Posterior cingulate gyrus (tissue), 11 donors: ENCODE measurements at places on chromosomes 11 and 22.

DNA sequence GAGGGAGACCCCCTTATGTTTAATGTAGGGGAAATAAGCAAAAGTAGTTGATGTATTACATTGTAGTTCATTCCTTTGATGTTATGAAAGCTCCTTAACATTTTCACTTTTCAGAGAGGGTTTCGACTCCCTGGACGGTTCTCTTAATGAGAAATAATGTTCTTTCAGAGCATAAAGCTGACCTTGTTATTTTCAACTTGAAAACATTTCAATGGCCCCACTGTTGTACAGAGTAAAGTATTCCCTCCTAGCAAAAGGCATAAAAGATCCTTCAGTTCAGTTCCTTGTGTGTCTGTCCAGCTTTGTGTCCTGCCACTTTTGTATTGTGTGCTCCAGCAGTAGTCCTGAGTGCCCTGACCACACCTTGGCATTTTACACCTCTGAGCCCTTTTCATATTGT lies 63.9 kb downstream of the UVRAG start:
- no peak for DNase-seq

DNA sequence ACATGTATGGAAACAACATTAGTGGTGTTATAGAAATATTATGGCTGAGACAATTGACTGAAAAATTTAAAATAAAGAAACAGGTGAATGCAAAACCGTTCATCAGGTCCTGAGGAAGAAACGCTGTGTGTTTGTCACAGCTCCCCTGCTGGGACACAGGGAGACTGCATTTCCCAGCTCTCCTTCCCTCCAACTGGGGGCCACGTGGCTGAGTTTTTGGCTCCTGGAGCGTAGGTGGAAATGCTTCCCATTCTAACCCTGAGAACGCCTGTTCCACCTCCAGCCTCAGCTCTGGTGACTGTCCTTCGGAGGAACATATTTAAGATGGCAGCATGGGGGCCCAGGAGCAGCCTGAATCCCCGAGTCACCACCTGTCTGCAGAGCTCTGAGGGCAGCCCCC lies 398.6 kb downstream of the BRD1 start:
- DNase-seq = peak; percentile 0

- DNase-seq = peak; percentile 34
Measured at GRCh38 chr11:57527056-57527631, 3.4 kb downstream of the TIMM10 start.

DNA sequence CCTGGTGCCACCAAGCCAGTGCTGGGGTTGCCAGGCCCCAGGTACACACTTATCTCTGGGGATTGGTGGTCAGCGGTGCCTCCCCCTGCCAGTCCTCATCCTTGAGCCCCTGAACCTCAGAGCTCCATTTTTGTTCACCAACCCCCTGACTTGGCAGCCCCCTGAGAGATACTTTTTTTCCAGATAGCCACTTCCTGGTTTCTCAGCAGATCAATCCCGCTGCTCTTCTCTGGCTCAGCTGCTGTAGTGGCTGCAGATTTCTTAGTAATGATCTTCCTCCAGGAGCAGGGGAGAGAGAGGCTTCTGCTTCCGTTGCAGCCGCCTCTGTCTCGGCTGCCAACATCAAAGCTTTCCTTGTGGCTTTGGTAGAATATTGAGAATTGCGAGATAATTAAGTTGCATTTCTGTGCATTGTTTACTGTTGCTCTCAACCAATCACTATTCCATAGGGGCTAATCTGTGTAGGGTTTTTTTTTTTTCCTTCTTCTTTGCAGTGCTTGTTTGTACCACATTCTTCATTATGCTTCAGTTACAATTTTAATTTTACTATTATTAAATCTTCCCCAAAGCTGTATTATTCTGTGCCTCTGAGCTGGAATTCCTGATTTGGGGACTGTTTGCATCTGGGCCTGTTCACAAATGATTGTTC lies 92.1 kb downstream of the PKNOX2 start:
- DNase-seq = peak; percentile 58

DNA sequence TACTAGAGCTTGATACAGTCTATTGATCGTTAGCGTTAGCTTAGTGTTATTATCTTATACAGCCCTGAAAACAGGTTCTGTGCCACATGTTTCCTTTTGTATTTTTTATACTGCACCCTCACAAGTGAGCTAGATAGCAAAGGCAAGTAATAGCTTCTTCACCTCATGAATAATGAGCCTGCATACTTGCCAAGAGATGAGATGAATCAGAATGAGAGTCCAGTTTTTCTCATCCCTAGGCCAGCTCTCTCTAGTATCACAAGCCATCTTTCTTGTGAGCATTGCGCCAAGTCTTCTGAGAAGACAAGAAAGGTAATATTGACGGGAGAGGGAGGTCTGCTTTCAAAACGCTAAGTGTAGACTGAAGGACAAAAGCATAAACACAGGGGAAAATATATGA lies 8.7 kb upstream of the CARD18 start:
- no peak for DNase-seq

DNA sequence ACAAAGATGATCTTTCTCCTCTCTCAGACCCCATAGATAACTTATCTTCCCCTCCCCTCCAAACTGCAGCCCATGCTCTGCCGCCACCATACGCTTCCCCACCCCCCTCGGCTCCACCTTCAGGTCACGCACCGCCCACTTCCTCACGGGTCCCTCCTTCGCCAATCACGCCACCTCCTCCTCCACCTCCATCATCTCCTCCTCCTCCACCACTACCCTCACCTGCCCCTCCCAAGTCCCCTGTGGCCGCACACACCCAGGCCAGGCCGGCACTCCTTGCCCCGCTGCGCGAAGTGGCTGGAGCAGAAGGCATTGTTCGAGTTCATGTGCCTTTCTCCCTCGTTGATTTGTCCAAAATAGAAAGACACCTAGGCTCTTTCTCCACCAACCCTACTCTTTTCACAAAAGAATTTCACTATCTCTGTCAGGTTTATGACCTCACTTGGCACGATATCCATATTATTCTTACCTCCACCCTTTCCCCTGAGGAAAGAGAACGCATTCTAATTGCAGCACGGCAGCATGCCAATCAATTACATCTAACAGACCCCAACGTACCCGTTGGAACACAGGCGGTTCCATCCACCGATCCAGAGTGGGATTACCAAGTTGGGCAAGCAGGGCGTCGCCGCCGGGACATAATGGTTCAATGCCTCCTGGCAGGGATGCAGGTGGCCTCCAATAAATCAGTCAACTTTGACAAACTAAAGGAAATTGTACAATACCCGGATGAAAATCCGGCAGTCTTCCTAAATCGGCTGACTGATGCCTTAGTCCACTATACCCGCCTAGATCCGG lies 12.3 kb upstream of the OR56A3 start:
- no peak for DNase-seq

DNA sequence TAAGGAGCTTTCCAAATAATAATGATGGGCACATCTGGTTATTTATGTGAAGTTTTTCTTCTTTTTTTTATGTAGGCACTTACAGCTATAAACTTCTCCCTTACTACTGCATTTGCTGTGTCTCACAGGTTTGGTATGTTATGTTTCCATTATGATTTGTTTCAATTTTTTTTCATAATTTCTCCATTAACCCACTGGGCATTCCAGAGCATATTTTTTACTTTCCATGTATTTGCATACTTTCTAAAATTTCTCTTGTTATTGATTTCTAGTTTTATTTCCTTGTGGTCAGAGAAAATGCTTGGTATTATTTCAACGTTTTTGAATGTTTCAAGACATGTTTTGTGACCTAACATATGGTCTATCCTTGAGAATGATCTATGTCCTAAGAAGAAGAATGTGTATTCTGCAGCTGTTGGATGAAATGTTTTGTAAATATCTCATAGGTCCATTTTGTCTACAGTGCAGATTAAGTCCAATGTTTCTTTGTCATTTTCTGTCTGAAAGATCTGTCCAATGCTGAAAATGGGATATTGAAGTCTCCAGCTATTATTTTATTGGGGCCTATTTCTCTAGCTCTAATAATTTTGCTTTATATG lies 362.1 kb downstream of the DDX10 start:
- no peak for DNase-seq

DNA sequence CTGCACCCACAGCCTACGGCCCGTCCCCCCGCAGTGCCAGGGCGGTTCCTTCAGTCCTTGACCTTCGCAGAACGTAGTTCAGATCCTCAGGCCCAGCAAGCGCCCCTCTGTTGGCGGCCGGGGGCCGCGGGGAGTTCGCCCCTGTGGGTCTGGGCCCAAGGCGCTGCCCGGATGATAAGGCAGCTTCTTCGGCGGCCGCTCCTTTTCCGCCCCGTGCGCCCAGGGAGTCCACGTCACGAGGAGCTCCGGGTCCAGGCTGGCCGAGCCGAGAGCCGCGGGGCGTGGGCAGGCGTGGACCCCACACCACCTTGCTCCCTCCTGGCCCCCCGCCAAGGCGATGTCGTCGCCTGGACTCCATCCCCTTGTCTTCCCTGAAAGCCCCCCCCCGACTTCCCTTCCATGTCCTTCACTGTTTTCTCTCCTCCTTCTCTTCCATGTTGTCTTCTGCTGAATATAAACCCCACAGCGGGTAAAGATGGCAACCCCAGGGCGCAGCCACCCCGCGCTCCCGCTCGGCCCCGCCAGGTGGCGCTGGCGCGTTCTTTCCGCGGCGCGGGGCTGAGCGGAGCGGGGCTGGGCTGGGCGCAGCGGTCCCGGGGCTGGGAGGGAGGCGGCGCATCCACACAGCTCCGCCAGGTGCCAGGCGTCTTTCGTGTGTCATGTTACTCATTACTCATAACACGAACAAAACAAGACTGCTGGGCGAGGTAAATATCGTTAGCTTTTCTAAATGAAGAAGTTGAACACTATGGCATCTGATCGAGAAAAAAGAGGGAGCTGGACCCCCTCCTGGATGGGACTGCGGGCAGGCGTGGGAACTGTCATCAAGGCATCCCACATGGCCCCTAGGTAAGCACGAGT lies 321.0 kb downstream of the NTM start:
- no peak for DNase-seq

DNA sequence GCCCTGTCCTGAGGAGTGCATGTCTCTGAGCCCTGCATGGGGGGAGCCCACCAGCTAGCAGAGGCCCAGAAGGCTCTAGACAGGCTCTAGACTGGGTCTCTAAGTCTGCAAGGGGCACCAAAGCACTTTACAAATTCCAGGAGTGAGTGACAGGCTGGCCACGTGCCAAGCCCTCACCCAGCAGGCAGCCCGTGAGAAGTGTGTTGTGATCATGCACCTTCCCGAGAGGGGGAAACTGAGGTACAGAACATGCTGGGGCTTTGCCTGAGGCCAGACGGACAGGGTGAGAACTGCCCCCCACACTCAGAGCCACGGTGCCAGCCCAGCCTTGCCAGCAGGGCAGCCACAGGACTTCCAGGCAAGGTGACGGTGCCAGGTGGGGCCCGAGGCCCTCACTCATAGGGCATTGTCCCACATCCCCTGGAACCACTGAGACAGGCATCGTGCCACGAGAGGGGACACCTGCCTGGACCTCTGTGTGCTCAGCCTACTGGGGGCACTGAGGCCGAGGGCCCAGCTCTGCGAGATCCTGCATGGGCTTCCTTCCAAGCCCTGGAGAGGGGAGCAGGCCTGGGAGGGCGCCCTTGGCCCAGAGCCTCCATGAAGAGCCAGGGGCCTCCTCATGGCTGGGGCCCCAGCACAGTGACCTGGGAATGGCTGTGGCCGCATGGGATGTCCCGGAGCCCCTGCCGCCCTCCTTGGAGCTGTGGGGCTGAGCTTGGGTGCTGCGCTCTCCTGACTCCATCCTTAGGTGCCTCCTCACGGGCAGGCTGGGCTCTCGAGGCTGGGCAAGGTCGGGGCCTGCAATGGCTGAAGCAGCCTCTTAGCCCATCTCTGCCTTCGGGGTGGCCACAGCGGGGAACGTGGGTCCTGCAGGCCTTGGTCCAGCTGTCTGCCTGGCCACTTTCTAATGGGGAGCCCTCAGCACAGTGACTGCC lies 121.5 kb downstream of the KCNQ1OT1 start:
- DNase-seq = peak; percentile 70

DNA sequence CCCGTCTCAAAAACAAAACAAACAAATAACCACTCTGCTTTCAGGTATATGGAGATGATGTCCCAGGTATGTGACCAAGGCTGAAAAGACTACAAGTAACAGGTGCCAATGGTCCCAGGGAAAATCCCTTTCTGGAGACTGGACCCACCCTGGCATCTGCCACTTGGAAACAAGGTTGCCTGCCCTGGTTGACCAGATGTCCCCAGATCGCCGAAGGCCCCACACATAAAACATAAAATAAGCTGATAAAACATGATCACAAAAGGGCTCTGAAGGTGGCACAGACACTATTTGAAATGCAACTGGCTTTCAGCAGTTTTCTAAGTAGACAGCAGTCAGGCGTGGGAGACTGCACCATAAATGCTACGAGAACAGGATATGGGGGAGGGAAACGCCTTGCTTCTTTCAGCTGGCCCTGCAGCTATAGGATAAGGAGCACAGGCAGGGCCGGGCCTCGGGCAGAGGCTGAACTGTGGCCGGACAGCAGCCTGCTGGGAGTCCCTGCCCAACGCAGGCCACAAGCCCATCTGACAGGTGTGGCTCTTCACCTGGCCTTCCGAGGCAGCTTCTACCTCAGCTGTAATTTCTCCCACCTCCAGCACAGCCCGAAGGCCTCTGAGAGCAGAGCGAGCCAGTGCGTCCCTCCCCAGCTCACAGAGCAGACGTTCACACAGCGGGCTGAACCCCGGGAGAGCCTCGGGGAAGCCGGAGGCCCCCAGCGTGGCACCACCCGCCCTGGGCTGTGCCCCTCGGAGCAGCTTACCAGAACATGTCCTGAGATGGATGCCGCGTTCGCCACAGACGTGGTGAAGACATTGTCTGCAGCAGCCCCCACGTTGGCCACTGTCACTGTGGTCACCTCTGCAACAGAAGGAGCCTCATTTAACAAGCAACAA lies 4.0 kb downstream of the DEAF1 start:
- DNase-seq = no peak
